A673 (cell line): ENCODE measurements at places on chromosomes 3 and 15.

DNA sequence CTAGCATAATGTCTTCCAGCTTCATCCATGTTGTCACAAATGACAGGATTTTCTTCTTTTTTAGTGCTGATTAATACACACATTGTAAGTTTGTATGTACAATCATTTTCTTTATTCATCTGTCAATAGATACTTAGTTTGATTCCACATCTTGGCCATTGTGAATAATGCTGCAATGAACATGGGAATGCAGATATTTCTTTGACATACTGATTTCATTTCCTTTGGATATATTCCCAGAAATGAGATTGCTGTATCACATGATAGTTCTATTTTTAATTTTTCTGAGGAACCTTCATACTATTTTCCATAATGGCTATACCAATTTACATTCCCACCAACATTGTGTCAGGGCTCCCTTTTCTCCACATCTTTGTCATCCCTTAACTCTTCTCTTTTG, 117.9 kb downstream of the MEIS2 start:
- DNase-seq = no peak

- peak; percentile 17 for DNase-seq
Measured at GRCh38 chr3:2579206-2579605, 480.5 kb downstream of the CNTN4 start.

DNA sequence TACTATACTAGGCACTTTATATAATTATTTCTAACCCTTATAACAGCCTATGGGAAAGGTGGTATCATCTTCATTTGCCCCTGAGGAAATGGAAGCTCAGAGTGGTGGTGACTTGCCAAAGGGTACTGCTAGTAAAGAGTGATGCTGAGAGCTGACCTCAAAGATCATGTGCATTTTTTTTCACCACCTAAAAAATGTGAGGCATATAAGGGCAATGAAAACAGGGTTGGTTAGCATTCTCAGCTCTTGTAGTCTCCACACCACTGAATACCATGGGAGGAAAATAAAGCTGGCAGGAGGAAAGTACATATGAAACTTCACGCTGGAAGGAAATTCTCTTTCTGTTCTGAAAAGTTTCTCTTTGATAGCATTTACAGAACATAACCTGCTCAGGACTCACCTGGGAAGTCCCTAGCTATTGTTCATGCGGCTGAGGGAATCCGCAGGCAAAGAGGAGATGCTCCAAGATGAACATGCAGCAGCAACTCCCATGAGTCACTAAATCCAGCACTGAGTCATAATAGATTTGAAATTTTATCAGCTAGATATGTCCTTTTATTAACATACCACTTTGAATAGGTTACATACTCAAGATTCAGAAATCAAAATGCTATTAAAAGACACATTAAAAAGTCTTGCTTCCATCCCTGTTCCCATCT, 17.3 kb downstream of the FAIM start:
- no peak for DNase-seq

- no peak for DNase-seq
Measured at GRCh38 chr3:163891771-163892170, 1186.5 kb downstream of the SI start.

DNA sequence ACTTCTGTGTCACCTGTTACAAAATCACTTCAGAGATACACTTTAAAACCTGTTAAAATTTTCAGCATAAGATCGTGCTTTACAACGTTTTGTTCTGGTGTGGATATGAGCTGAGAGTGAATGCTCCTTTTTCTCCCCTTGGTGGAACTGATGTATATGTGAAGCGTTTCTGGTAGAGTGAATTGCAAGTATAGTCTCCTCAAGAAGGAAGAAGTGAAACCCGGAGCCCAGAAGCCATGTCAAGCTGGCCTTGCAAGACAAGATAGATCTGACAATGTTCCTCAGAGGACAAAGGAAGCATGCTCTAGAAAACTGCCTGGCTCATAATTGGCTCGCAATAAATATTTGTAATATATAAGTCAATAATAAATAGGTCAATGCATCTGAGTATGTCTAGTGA, 23.6 kb downstream of the SERPINI2 start:
- DNase-seq = no peak

GRCh38 chr3:115853104-115853503, 229.8 kb downstream of the GAP43 start:
- no peak for DNase-seq

DNA sequence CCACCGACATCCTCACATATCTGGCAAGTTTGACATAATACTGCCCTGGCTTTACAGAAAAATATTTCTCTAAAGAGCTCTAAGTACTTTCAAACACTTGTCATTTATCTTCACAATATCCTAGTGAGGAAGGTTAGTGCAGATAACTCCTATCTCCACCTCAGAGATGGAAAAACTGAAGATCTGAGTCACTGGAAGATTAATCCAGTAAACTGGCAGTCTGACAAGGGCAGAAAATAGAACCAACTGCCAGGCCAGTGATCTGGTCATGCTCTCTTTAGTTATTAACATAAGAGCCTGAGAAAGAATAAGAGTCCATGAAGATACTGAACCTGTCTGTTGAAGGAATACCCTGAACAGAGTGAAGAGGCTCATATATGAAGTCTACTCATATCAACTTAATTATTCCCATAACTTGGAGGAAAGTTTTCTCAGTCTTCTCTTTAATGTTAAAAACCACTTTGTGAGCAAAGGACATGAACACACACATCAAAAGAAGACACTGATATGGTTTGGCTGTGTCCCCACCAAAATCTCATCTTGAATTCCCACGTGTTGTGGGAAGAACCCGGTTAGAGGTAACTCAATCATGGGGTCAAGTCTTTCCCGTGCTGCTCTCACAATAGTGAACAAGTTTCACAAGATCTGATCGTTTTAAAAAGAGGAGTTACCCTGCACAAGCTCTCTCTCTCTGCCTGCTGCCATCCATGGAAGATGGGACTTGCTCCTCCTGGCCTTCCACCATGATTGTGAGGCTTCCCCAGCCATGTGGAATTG, 61.4 kb downstream of the GOLIM4 start:
- peak; percentile 40 for DNase-seq

- peak; percentile 87 for DNase-seq
Measured at GRCh38 chr3:133661454-133662277, at the start of gene TOPBP1. Gene TOPBP1 (minus strand): TSS chr3:133661941. CDS start chr3:133661127, 814 bp downstream.

DNA sequence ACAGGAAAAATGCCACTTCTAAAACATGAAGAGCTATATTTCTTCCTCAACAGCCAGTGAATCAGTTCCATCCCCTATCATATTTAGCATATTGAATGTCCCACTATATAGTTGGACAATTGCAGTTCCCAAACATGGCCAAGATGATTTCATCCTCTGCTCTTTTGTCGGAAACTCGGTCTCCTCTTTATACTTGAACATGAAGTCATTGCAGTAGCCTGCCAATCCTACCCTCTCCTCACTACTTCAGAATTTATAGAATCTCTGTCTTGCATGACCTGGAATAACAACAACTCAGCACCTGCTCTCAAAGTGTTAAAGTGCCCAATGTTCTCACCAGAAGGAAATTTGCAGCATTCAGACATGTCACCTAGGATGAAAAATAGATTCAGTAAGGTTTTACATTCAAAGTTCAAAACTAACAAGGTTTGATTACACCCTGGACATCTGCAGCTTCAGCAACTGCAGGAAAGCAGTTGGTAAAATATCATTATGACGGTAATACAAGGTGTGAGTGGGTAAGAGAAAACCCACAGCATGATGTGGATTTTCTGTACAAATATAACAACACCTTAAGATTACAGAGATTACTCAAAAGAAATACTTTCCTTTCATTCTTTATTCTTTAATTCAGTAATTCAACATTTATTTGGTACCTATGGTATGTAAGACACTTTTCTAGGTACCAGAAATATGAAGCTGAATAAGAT, 52.5 kb downstream of the TP63 start:
- DNase-seq = no peak

DNA sequence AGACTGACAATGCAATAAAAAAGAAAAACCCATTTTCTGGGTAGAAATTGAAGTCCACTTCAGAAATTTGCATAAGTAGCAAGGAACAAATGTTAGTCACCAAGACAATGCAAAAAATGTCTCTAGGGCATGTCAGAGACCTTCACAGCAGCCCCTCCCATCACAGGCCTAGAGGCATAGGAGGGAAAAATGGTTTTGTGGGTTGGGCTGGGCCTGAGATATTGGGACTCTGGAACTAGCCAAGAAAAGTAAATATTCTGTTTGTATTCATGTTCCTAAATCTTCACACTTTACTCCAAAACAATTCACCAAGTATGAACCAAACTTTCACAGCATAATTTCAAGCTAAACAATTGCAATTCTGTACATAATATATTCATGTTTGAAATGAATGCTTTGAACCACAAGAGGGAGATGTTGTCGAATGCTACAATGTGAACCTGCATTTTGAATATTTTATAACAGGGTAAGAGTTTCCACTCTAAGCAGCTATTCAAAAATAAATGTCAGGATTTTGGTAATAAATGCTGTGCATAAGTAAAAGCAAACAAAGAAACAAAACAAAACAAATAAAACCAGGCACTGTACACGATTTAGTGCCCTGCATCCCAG, 429.2 kb downstream of the OTOL1 start:
- DNase-seq = peak; percentile 43

DNA sequence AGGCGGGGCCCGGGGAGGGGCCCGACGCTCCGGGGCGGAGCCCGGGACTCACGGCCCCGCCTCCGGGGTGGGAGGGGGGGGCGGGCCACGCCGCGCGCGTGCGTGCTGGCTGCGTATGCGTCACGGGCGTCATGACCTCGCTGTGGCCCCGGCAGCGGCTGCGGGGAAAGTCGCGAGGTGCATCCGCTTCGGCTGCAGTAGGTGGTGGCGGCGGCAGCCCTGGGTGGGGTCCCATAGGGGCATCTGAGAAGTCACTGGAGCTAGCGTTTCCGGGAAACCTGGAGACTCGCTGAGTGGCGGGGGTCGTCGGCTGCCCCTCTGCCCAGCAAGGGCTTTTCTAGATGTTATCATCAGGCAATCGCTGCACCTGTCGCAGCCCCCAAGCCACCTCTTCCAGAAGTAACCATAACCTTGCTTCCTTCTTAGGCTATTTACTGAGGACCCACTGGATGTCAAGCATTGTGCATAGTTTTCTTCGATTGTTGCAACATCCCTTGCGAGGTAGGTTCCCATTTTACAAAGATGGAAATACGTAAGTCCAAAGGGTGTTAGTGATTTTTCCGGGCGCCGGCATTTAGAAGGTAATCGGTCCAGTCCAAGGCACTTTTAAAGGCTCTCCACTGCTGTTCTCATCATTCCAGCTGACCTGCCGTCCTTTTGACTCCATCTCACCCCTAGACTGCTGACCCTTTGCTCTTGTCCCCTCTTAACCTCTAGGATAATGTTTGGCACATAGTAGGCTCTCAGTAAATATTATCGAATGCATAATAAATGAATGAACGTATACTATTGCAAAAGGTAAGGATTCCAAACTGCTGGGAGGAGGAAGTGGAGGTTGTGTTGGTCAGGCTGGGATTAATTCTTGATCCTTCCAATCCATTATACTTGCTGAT, at the start of gene GDPGP1:
TSS of gene GDPGP1 (plus strand) at position 114 of the 893 bp plus-strand sequence. CDS start 6,700 bp downstream, outside the sequence.
- DNase-seq = peak; percentile 39

GRCh38 chr3:124217542-124217941, 225.6 kb upstream of the ROPN1 start:
- DNase-seq = peak; percentile 68

GRCh38 chr3:33954956-33955355, 156.5 kb downstream of the PDCD6IP start:
- DNase-seq = peak; percentile 80

- no peak for DNase-seq
Measured at GRCh38 chr3:182241766-182242488, 530.2 kb downstream of the SOX2 start.

GRCh38 chr3:32495085-32495484, 7.6 kb downstream of the CMTM6 start:
- no peak for DNase-seq

DNA sequence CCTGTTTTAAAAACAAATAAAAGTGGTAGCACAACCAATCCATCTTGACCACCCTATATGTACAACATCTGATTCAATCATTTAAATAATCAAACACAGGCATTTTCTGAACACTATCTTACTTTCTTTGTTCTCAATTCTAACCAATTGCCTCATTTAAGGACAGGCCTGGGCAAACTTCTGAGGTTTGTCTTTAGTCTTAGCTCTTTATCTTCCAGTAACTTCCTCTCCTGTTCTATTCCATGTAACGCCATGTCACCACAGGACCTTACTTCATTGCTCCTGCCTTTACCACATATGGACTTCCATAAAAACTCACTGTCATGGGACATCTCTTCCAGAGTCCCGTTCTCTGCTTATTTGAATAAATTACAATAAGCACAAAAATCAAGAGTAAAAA, 14.9 kb downstream of the HDGFL3 start:
- no peak for DNase-seq

GRCh38 chr3:11513817-11514135, 129.9 kb downstream of the VGLL4 start:
- no peak for DNase-seq

GRCh38 chr3:127616836-127617605, 12.0 kb upstream of the PODXL2 start:
- DNase-seq = no peak

DNA sequence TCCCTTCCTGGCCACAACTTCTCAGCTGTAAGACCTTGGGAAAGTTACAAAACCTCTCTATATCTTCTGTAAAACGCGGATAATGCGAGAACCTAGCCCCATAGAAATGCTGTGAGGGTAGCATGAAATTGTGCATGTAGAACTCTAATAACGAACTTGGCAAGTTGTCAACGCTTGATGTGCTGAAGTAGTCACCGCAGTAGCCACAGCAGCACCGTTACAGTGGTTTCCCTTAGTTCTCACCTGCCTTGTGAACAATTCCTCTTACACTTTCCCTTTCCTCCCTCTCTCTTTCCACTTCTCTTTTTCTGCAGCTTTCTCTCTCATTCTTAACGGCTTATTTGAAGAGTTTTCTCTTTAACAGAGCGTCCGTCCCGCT, 447 bp upstream of the SHQ1 start:
- no peak for DNase-seq

- DNase-seq = no peak
Measured at GRCh38 chr15:57114070-57114469, 195.6 kb downstream of the TCF12 start.

DNA sequence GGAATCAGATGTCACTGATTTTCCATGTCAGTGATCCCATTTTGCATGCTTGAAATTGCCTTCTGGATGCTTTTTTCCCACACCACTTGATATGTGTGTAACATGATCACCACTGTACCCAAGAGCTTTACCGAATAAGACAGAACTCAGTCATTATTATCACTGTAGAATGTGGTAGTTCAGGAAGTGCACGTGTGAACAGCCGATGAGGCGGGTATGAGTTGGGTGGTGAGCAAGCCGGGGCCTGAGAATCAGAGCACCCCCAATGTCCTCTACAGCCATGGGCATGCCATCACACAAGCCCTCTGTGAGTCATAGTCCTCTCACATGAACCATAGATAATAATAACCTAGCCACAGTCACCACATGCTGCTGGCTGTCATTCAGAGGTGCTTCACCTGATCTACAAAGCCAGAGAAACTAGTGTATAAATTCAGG, 470.8 kb downstream of the SOX2 start:
- peak; percentile 85 for DNase-seq

GRCh38 chr3:115082260-115082659, 64.8 kb downstream of the ZBTB20 start:
- DNase-seq = no peak

- DNase-seq = no peak
Measured at GRCh38 chr3:185366913-185367312, 4.0 kb downstream of the MAP3K13 start.

- DNase-seq = no peak
Measured at GRCh38 chr15:56053046-56053400, 59.6 kb upstream of the NEDD4 start.
